ENCODE measurements at places on chromosomes 4 and X.

DNA sequence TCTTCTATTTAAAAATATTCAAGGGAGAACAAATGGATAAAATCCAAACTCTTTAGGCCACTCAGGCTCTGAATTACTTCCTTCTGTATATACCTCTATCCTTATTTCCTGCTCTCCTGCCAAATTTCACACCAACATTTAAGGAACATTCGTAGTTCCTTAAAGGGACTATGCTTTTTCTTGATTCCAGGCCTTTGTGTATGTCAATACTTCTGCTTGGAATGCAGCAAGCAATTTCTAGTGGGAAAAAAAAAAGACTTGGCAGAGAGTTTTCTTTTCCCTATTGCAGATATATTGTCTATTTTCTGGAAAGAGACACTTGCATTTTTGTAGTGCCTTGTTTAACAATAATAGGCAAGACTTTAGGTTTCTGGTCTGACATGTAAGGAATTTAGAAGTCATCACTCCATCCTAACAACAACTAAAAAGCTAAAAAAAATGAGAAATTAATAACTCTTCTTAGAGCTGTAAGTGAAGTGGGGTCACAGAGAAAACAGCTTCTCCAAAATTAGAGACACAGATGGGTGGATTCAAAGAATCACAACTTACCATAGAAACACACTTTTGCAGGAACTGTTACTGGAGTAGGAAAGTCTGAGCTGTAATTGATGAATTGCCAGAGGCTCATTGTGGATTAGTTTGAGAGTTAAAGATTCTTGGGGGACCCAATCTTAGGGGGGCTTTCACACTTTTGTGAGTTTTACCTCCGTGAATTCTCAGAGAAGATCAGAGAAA lies 2.1 kb upstream of the ADH5 start:
- no peak for DNase-seq

DNA sequence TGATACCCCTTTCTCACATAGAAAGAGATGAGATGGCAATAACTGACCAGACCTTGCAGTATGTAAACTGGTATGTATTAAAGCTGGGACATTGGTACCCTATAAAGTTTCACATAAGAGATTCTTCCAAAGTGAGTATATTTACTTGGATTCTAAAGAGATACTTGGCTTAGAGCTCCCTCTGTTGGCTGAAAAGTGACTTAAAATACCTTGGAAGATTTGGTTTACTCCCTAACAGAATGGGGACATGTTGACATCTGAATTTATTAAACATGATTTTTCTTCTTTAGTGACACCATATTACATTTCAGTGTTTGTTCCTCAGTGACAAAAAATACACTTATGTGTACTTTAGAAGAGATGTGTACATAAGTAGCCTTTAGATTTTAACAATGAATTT lies 47.9 kb upstream of the RGN start:
- no peak for DNase-seq

GRCh38 chr4:3512719-3513118 lies 19.5 kb downstream of the LRPAP1 start:
- no peak for DNase-seq

GRCh38 chr4:19400820-19401219 lies 850.9 kb upstream of the SLIT2 start:
- no peak for DNase-seq

DNA sequence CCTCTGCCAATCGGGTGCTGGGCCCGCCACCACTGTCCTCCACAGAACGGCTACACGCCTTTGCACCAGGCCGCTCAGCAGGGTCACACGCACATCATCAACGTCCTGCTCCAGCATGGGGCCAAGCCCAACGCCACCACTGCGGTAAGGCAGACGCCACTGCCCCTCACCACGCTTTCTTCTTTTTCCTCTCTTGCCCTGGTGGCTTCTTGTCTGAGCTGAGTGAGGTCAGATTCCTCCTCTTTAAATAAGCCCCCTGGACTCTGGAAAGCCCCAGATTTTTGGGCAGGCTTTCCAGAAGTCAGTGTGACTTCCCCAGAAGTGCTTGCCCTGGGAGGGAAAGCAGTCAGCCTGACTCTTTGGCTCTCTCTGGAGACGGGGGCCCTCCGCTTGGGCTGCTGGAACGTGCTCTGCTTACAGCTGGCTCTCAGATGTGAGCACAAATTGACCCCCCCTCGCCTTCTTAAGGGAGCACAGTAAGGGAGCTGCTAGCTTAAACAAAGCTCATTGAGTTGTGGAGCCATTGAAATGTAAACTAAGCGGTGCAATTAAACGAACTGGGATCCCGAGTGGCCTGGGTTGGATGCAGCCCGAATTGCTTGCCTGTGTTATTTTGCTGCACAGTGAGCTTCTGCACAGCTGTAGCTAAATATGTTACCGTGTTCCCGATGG lies 243.1 kb downstream of the ANK2 start:
- no peak for DNase-seq

DNA sequence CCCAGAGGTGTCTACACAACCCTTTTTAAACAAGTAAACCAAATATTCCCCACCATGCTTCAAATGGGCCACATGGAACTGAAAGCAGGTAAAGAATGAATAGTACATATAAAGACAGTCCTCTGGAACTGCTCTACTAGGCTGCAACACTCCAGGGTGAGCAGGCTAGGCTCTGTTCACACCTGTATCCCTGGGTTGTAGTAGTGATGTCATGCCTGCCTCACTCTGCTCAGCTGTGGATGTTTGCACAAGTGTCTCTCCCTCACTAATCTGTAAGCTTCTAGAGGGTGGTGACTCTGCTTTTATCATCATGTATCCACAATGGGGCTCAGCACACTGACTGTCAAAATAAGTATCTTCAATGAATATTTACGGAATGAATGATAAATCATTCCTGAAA lies 20.4 kb downstream of the LEF1 start:
- no peak for DNase-seq

DNA sequence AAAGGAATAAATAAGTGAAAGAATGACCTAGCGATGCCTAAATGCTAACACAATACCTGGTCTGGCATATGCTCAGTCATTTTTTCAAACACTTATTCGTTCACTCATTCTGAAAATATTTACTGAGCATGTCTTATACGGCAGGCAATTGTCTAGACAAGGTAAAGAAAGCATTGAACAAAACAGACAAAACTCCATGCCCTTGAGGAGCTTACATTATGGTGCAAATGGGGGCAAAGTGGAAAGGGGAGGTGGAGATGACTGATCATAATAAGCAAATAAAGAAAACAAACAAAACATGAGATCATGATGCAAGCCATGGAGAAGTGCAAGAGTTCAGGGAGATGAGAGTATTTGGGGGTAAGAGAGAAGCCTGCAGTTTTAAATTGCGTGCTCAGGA lies 334.6 kb upstream of the PPARGC1A start:
- no peak for DNase-seq

GRCh38 chr4:139617702-139618490 lies 47.7 kb upstream of the MGST2 start:
- no peak for DNase-seq

DNA sequence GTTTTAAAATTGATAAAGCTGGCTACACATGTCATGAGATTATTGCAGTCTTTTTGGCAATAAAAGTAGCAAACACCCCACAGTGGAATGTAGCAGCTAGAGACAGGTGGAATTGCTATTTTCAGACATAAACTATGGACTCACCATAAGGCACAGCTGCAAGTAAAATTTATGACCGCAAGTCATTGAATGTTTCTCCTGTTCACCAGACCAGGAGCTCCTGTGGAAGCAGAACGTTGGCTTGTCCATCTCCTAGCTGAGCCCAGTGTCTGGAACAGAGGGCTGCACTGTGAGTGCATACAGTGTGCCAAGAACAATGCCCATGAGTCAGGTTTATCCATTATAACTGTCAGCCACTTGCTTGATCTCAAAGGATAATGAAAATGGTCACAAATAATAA lies 538.2 kb downstream of the INPP4B start:
- no peak for DNase-seq

DNA sequence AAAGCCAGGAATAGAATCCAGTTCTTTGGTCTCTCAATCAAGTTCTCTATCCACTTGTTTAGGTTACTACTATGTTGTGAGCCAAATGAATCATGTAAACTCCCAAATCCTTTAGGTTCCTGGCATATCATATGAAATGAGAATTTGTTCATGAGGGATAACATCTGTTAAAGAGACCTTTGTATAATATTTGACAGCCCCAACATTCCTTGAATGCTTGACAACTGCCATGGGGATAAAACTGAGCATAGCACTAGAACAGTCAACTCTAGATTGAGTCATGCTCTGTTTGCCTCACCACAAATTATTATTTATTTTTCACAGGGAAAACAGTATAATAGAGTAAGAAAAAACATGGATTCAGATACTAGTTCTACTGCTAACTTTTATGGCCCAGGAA lies 93.3 kb downstream of the NAA11 start:
- DNase-seq = no peak

GRCh38 chr4:109967798-109968520 lies 55.3 kb downstream of the EGF start:
- DNase-seq = no peak

DNA sequence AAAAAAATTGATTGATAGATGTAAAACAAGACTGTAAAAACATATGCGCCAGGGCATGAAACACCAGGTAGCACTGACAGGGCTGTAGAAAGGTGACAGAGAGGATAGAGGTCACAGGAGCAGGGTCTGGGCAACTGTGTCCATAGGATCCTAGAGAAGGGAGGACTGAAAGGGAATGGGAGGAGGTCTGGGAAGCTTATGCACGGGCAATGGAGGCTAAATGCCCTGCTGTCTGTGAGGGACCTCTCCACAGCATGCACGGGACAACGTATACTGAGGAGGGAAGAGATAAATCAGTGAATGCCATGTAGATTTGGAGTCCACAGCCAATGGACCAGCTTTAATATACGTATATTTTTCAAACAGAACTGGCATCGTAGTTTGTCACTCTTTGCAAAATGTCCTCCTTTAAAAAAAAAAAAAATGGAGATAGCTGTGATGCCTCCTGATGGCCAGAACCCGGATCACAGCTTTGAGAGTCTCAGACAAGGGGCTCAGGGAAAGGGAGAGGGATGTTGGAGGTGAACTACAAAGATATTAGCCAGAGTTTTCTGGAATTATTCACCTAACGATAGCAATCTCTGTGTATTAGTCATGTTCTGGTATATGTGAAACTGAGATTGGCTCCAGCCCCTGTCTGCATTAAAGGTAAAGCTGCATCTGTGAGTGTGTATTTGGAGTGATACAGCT lies 16.0 kb downstream of the RAB40A start:
- DNase-seq = no peak

GRCh38 chrX:80229626-80230025 lies 190.6 kb upstream of the TENT5D start:
- no peak for DNase-seq

- DNase-seq = no peak
Measured at GRCh38 chrX:568311-568710, 62.3 kb upstream of the SHOX start.

- no peak for DNase-seq
Measured at GRCh38 chr4:114173968-114174367, 194.5 kb upstream of the ARSJ start.

DNA sequence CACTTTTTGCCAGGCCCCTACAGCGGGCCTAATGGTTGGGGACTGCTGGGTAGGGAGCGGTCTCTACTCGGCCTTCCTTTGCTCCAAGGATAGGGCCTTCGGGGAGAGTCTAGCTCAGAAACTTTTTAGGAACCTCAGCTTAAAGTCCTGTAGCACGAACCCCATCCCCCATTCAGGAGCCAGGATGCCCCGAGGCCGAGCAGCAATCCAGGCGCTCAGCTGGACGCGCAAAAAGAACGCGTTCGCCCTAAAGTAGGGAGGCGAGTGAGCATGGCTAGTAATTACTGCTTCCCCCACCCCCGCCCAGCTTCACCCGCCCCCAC lies 9.7 kb downstream of the POU4F2 start:
- no peak for DNase-seq

- no peak for DNase-seq
Measured at GRCh38 chr4:152965611-152966010, 29.5 kb downstream of the FHDC1 start.

- no peak for DNase-seq
Measured at GRCh38 chrX:12138361-12139313, at the start of gene FRMPD4. Gene FRMPD4 (plus strand): TSS chrX:12138473. CDS start chrX:12138972, 499 bp downstream.

DNA sequence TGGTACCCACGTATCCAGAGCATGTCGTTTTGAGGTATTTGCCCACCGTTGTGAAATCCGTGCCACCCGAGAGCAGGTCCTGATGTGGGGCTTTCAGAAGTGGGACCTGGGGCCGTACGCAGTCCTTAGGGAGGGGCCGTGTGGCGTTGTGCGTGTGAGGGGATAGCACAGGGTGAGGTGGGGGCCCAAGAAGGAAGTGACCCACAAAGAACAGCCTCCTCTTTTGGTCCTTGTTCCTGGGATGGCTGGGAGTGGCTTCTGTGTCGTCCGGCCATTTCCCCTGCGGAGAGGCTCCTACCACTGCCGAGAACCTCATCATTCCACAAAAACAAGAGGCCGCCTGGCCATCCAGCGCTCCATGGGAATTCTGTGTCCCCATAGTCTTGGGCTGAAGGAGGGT lies 17.0 kb upstream of the MSANTD1 start:
- DNase-seq = no peak

GRCh38 chrX:10015723-10016518 lies 48.8 kb downstream of the CLDN34 start:
- DNase-seq = peak; percentile 69

- DNase-seq = no peak
Measured at GRCh38 chr4:7547368-7548040, 112.8 kb upstream of the PSAPL1 start.

DNA sequence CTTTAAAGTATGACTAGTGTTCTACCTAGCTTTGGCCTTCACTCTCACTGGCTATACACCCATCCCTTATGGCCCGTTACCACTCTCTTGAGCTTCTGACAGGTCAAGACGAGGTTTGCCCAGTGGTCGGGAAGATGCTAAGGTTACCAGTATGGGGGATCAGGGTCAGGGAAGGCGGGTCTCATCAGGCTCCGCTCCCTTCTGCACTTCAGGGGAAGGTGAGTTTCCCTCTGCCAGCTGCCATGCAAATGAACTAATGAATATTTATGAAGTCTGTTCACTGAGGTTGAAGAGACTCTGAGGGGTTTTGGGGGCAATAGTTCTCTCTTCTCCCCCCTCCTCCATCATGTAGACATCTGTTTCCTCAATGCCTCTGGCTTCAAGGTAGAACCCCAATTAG lies 6.6 kb downstream of the EFNB1 start:
- peak; percentile 1 for DNase-seq

- no peak for DNase-seq
Measured at GRCh38 chr4:107809210-107809609, 15.5 kb upstream of the SGMS2 start.

GRCh38 chrX:125108921-125109320 lies 210.8 kb upstream of the TEX13C start:
- no peak for DNase-seq

GRCh38 chr4:2944586-2945526 lies 18.4 kb downstream of the NOP14 start:
- peak; percentile 8 for DNase-seq

- DNase-seq = no peak
Measured at GRCh38 chr4:102647117-102647516, 113.7 kb downstream of the MANBA start.

- DNase-seq = no peak
Measured at GRCh38 chrX:153984351-153985178, 12.0 kb downstream of the TMEM187 start.

GRCh38 chr4:27635936-27636913 lies 775.6 kb downstream of the STIM2 start:
- DNase-seq = no peak
